ENCODE measurements at places on chromosomes 2 and 18. TPM values are rescaled to one million over a fixed set of nuclear protein-coding genes. Genes with fewer than 3 reads are reported as not detected.
A peak's percentile ranks its signal among the peaks of the same experiment; 100 is the strongest.

DNA sequence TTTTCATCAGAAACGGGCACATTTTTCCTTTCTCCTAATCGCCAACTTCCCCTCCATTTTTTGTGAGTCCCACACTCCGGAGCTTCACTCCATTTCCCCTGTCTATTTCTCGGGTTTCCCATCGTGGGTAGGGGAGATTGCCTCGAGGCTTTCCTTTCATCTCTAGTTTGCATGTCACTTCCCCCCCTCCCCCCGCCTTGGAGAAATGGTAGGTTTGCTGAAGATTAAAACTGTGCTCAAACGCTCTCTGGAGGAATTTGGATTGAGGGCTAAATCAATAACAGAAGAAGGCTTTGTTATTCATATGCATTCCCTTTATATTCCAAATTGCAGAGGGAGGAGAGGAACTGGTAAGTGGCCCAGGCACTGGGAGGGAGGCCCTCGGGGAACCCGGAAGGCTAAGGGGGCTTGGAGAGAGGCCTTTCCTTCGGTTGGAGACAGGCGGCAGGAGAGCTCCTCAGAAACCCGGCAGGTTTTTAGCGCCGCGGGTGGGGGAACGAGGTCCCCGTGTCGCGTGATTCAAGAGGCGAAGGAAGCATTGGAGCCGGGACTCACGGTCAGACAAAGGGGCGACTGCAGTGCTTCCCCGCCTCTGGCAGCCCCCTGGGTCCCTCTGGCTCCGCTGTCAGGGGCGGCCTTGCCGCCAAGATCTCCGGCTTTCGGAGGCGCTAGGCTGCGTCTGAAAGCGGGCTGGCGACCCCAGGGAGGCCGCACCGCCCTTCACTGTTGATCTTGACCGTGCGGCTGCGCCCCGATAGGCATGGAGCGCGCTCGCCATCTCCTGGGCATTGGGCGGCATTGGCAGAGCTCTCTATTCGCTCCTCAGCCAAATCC, 2.4 kb upstream of the HOXD12 start:
- peak; percentile 37 for DNase-seq

- no peak for DNase-seq
These were observed 34.0 kb upstream of the IL37 start for GRCh38 chr2:112876971-112877361.

- no peak for DNase-seq
These were observed 136.7 kb downstream of the DDX1 start for GRCh38 chr2:15728245-15728938.

- DNase-seq, result peak; percentile 52
These were observed 42.2 kb downstream of the RAD51AP2 start for GRCh38 chr2:17476064-17476463.

Gene GCKR
- 1.1 TPM for polyA plus RNA-seq

Gene TXNDC2
- polyA plus RNA-seq, result 0.09 TPM
